ENCODE measurements at places on chromosomes 7 and 10.

GRCh38 chr10:73857446-73857845 lies 16.9 kb downstream of the CAMK2G start:
- DNase-seq = no peak

- DNase-seq = no peak
Observed at GRCh38 chr10:78935697-78936407, 132.9 kb upstream of the ZMIZ1 start.

- peak; percentile 68 for DNase-seq
Observed at GRCh38 chr7:72924733-72925545, at the start of gene POM121. Gene POM121, plus strand, starts transcription at chr7:72925095. Its CDS starts 27 bp downstream, at chr7:72925122.

DNA sequence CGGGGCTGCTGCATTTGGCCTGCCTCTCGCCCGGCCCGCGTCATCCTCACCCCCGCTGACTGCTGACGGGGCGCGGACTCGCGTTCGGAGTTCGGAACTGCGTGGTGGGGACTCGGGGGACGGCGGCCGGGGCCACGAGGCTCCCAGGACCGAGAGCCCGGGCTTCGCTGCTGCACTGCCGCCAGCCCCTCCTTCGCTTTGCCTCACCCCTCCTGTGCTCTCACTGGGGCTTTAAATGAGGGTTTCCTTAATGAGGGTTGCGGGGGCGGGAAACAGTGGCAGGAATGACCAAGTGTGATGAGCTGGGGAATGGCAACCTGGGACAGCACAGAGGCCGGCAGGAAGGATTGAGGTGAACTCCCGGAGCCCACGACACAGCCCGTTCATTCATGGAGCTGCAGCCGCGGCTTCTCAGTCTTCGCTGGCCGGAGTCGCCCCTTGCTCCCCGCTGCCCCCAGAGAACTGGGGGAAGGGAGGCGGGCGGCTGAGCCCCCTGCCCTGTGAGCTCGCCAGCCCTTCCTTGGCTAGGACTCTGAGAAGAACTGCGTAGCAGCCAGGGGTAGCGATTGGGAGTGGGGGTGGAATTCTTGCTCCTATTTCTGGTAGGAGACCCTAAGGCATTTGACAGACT lies 1.5 kb upstream of the LRRC4 start:
- no peak for DNase-seq

- peak; percentile 53 for DNase-seq
Observed at GRCh38 chr7:103130901-103131624, 17.8 kb downstream of the NAPEPLD start.

DNA sequence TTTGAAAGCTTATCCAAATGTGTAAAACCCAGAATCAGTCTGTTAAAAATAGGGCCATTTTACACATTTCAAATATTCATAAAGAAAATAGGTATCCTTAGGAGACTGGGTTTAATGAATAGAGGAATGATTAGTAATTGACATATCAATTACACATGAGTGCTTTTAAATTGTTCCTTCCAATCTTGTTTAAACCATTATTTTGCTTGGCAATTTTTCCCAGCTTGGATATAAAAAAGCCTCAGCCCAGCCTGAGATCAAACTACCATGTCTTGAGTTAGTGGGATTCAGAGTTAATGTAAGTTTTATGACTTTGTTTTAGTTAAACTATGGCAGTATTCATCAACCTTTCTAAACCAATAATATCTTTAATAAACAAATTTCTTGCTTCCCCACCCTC lies 28.3 kb downstream of the PARP12 start:
- no peak for DNase-seq

GRCh38 chr10:50788951-50789945 lies 49.5 kb downstream of the ASAH2B start:
- peak; percentile 39 for DNase-seq

DNA sequence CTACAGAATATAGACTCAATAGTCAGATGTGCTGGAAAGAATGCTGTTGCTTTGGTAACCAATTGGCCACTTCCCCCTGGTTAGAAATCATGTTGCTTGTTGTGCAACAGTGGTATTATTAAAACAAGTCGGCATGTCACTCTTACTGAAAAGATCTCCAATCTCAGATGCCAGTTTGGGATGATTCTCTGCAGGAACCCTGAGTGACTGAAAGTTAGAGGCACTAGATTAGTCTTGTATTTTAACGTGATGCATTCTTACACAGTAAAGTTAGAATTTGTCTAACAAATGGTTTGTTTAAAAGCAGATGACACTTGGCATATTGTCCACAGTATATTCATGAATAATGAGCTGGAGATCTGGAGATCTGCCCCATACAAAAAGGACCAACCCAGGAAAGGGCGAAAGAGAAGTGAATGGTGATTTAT lies 287.6 kb downstream of the TWIST1 start:
- DNase-seq = peak; percentile 18

GRCh38 chr10:111390813-111391563 lies 314.2 kb downstream of the ADRA2A start:
- no peak for DNase-seq

DNA sequence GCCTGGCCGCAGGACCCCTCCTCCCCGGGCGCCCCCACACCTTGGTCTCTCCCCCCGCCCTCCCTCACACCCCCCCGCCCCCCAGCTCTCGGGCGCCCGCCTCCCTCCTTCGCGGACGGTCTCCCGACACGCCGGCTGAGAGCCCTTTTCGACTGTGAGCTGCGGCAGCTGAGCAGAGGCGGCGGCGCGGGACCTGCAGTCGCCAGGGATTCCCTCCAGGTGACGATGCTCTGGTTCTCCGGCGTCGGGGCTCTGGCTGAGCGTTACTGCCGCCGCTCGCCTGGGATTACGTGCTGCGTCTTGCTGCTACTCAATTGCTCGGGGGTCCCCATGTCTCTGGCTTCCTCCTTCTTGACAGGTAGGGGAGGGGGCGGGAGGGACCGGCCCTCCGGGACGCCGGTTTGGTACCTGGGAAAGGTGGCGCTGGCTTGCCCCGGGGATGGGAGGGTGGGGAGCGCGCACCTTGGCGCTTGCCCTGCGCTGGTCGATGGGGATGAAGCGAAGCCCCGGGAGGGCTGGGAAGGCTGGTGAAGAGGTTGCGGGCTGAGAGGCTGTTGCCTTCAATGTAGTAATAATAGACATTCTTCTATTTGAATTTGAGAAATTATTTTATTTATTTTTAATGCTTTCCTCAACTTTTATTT lies at the start of gene BMPER:
Gene BMPER (plus strand): TSS at position 151 of the 644 bp plus-strand sequence. CDS start 75 bp downstream, at position 226.
- DNase-seq = peak; percentile 13

DNA sequence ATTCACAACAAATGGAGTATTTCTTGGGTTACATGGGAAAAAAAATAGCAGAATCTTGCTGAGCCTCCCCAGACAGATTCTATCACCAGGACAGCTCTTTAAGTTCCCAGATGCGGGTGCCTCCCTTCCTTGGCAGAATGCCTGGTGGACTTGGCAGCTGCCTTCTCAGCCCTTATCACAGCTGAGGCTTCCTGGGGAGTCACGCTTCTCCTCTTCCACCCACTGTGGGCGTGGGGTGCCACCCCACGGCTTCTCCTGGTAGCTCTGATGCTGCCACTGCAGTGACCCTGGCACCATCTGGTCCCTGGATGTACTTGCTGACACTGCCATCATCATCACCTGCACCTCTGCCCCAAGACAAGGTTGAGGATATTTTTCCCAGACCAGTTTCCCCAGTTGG lies 16.2 kb upstream of the NME8 start:
- DNase-seq = peak; percentile 46

- peak; percentile 8 for DNase-seq
Observed at GRCh38 chr7:75823198-75823910, 9.7 kb upstream of the CCL24 start.

GRCh38 chr10:129730272-129730992 lies 233.6 kb downstream of the EBF3 start:
- peak; percentile 5 for DNase-seq

GRCh38 chr7:158861004-158861787 lies 4.8 kb downstream of the DYNC2I1 start:
- no peak for DNase-seq

DNA sequence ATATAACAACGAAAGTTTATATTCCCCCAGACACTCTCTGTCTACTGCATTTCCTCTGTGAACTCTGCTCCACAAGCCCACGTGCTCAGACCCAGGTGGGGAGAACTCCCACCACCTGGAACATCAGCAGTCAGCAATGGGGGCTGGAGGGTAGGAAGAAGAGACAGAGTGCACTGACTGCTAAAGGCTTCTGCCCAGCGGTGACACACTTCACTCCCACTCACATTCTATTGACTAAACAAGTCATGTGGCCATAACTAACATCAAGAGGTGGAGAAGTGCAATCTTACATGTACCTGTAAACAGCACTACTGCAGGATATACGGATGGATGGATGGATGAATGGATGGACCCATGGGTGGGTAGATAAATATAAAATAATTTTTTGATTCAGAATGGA lies 122.2 kb downstream of the MPP7 start:
- DNase-seq = peak; percentile 50

DNA sequence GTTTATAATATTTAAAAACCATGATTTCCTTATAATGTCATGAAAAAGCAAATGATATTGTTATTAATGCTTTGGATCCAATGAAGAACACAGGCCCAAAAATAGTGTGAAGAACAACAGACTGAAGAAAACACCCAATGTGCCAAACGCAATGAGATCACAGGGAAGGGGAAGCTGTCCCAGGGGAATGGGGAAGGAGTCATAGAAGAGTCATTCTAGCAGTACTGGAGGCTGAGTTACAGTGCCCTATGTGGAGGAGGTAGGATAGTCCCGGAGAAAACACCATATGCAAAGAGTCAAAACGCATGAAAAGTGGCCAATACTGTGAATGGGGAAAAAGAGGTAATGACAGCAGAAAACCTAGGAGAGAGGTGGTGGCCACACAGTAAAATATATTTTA lies 50.9 kb downstream of the TPK1 start:
- no peak for DNase-seq

DNA sequence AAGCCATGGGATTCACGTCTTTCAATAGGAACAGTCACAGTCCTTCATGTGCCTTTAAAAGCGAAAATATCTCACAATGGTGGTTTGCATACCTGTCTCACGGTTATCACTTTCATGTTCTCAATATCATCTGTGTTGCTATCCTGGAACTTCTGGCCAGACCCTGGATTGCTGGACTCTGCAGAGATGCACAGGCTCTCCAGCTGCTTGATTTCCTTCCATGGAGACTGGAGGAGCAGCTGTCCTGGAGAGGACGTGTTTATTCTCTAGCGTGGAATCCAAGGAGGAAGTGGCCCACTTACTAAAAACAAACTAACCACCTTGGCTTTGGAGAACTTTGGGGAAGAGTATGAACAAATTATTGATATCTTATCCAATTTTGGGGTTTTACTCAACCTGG lies 16.5 kb downstream of the BTBD16 start:
- no peak for DNase-seq

DNA sequence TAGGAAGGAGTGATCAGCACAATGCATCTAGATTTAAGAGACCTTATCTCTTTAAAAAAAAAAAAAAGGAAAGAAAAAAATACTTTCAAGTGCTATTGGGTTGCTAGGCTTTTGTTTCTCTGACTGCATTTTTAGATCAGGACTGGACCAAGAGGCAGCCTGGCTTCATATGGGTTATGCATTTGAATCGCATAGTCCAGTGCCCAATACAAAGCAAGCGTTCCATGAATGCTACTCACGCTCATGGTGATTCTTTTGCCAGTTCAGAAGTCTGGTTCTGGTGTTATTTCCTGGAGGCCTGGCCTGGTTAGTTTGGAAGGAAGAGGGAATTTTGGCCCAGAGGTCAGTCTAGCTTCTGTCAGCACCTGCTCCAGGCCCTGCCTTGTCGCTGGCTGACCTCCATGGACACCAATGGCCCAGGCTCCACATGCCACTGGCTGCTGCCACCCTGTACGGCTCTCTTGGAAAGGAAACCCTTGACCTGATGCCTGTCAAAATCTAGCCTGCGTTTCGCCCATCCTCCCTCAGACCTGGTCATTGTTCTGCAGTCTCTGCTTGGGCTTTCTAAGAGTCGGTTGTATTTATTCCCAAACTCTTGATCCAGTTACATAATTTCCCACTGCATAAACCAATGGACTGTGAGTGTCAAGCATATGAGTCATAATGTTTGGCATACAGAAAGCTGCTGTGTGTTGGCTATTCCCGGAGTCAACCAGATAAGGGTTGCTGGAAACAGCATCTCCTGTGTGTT lies 74.3 kb upstream of the MKX start:
- DNase-seq = peak; percentile 53

- DNase-seq = peak; percentile 93
Observed at GRCh38 chr10:92972066-92972870, 88.3 kb upstream of the CYP26C1 start.

DNA sequence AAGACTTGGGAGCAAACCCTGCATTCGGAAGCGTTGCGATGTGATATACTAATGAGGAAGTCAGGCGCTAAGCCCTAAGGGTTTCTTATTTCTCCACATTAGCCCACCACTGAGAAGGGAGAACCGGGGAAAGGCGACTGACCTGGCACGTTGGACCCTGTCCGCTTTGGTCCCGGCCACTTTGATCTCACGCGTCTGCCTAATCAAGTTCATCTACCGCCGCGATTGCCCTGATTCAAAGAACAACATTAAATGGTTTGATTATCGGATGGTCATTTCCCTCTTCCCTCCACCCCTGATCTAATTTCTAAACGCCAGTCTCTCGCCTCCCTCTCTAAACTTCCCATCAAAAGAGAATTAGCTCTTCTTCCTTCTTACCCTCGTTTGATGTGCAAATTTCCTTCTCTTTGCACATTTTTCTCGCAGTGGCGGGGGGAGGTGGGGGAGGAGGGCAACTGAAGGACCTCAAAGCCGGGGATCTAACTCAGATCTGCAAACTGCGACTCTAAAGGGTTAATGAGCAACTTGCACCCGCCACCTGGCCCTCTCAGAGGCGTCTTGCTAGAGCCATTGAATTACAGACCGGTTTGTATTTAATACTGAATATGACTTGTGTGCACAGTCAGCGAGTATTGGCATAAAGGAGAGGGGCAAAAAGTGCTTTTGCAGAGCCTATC lies 687 bp upstream of the DKK1 start:
- peak; percentile 38 for DNase-seq

DNA sequence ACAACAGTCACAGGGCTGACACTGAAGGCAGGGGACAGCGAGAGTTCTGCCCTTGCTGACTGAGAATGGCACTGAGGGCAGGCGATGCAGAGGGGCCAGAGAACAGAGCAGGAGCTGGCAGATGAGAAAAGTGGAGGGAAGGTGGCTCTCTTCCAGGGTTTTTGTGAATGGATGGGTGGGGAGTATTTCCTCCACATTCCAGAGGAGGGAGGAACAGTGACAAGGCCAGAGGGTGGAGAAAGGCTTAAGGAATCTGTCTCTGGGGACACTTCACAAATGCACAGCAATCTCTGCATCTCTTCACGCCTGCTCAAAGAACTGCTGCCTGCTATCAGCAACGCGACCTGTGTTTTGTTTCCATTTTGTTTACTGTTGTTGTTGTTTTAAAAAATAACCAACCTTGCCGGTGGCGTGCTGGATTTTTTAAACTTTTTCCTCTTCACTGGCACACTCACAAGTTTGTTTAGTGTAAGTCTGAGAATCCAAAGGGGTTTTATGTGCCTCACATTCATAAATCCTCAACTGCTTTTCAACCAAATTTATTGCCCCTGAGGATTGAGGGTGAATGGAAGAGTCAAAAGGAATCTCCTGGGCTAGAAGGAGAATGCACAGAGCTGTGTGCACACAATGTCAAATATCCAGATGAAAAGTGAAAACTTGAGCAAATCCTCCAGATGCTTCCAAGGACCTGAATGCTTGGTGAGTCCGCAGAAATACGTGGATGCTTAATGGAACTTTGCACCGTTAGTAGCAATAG lies 129.3 kb downstream of the GLI3 start:
- DNase-seq = peak; percentile 37
